ENCODE measurements at places on chromosomes 11 and 22.
A peak's percentile ranks its signal among the peaks of the same experiment; 100 is the strongest.

GRCh38 chr11:65672180-65672860 lies 9.6 kb upstream of the RELA start:
- no peak for DNase-seq

DNA sequence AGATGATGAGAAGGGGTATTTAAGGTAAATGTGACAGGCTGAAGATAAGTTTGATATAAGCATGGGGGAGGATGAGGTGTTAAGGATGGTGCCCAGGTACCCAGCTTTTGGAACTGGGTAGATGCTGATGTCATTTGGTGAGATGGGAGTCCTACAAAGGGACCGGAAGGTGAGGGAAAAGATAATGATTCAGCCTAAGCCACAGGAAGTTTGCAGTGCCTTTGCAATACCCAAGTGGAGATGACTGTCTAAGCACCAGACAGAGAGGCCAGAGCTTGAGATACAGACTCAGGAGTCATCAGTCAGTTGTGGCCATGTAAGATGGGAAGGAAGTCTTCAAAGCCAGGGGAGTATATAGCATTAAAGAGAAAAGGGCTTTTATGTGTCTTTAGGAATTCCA lies 30.0 kb upstream of the SMCO4 start:
- no peak for DNase-seq

DNA sequence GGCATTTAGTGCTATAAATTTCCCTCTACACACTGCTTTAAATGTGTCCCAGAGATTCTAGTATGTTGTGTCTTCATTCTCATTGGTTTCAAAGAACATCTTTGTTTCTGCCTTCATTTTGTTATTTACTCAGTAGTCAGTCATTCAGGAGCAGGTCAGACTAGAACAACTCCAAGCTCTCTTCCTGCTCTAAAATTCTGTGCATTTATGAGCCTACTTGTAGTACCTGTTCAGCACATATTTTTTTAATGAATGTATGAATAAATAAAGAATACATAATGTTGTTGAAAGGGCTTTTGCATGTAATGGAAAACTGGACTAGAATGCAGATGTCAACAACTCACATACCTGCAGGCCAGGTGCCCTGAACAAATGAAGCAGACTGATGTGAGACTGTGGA lies 13.7 kb upstream of the HEPHL1 start:
- DNase-seq = no peak

DNA sequence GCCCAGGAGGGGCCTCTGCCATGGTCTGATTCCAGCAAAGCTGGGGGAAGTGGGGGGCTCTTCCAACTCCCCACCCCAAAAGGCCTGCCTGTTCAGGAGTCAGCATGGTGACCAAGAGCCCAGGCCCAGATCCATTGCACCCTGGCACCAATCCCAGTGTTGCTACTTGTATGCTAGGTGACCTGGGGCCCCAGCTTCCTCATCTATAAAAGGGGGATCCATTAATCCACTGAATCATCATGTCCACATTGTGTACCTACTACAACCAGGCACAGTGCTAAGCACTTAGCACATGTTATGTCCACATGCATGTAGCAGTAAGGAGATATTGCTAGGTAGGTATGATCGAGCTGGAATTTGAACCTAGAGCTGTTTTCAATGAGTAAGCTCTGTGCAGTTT lies 2.0 kb downstream of the SYT12 start:
- DNase-seq = no peak

GRCh38 chr11:93652161-93652597 lies 9.3 kb upstream of the CEP295 start:
- peak; percentile 67 for DNase-seq

- no peak for DNase-seq
These were observed 65.2 kb downstream of the PPP6R2 start for GRCh38 chr22:50408311-50408710.

GRCh38 chr22:49767355-49768062 lies 60.2 kb downstream of the BRD1 start:
- peak; percentile 63 for DNase-seq

DNA sequence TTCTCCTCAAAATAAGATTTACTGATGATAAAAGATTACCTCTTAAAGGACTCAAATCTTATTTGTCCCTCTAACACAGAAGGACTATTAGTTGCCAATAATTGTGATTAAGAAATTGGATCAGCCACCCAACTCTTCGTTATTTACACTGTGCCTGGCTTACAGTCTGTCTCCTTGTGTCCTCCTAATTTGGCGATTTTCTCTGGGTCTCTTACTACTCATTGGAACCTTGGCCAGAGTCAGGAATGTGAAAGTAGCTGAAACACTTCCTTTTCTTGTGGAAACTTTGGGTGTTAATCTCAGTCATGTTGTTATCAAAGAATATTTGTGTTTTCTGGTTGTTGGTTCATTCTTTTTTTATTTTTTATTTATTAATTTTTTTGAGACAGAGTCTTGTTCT lies 83.2 kb downstream of the TEAD1 start:
- DNase-seq = no peak
